Muscle of leg (tissue), 16 donors: ENCODE measurements at places on chromosomes 1 and 21. TPM values are rescaled to one million over a fixed set of nuclear protein-coding genes. Genes with fewer than 3 reads are reported as not detected.
A peak's percentile ranks its signal among the peaks of the same experiment; 100 is the strongest.

DNA sequence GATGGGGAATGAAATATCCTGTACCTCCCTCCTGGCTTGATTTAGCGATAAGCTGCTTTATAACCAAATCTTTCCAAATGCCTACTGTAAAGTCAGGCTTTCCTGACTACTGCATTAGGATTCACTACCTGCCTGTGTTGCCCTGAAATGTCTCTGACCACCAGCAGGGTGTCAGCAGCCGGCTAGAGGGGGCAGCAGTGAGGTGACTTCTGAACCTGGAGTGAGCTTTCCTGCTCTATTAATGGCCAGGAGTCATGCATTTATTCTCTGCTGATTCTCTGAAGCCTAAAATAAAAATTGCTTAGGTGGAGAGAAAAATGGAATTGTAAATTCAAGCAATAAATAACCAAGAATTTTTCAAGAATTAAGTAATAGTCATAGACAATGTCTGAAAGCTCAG is 2.5 kb downstream of the BACE2 start:
- DNase-seq = peak; percentile 38

The SPRR1B gene
- not detected for total RNA-seq

GRCh38 chr1:116232989-116233514 is 121.9 kb downstream of the MAB21L3 start:
- no peak for DNase-seq

DNA sequence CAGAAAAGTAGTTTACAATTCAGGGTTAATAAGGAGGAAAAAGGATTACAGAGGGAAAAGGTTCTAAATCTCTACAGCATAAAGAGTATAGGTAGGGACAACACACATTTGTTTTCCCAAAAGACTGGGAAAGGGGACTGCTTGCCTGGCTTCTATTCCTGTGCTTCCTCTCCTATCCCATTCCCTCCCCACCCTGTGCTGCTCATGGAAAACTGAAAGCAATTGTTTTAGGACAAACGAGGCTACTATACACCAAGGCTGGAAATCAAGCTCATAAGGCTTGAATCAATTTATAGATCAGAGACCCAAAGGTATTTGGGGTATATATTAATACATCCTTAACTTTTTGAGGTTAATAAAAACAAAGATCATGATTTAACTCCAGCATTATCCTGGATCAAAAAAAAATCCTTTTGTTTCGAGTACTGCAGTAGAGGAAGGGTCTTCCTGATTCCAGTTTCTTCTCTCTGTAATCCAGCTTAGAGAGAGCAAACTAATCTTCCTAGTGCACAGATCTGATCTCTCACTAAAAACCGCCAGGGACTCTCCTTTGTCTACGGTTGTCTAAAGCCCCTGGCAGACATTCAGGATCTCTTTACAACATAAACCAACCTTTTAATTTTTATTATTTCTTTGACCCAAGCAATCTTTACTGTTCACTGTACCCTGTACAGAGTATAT is 37.4 kb upstream of the A3GALT2 start:
- no peak for DNase-seq

DNA sequence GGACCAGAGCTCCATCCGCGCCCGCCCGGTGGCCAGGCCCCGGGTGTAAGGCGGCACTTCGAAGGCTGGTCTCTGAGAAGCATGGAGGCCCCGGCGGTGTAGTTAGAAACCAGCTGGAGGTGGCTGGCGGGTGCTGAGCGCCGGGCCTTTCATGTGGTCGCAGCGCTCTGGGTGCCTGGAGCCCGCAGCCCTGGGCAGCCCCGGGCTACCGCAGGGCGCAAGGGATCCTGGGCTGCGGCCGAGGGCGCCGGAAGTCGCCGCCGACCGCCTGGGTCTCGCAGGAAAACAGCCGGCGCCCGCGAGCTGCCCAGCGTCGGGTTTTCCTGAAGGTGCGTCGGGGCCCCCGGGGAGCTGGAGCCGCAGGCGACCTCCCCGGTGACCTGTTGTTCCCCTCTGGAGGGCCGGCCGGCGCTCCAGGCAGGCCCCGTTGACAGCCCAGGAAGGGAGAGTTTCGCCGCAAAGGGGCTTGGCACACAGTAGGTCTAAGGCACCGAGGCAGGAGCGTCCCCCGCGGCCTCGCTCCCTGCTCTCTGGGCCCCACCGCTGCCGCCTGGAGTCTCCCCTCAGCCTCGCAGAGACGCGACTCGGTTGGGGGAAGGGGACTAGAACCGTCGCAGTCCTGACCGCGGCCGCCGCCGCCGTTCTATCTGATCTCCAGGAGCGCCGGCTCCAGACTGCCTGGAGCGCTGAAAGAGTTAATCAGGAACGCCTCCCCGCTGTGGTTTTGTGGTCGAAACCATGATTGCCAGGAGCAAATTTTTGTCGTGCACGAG is 2.7 kb downstream of the GRHL3 start:
- DNase-seq = peak; percentile 55

The ERG gene
- 14.2 TPM for total RNA-seq

GRCh38 chr1:2272686-2273400 is 44.7 kb downstream of the SKI start:
- no peak for DNase-seq

The CASQ2 gene
- total RNA-seq = 606 TPM

DNA sequence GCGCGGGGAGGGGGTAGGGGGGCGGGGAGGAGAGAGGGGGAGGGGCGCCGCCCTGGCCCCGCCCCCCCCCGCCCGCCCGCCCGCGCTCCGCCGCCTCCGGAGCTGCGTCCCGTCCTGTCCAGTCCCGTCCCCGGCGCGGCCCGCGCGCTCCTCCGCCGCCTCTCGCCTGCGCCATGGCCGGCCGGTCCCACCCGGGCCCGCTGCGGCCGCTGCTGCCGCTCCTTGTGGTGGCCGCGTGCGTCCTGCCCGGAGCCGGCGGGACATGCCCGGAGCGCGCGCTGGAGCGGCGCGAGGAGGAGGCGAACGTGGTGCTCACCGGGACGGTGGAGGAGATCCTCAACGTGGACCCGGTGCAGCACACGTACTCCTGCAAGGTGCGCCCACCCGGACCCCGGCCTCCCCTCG is at the start of gene AGRN:
Gene AGRN, plus strand, starts transcription at position 121 of the 405 bp plus-strand sequence. Its CDS starts 53 bp downstream, at position 174.
- DNase-seq = peak; percentile 50

DNA sequence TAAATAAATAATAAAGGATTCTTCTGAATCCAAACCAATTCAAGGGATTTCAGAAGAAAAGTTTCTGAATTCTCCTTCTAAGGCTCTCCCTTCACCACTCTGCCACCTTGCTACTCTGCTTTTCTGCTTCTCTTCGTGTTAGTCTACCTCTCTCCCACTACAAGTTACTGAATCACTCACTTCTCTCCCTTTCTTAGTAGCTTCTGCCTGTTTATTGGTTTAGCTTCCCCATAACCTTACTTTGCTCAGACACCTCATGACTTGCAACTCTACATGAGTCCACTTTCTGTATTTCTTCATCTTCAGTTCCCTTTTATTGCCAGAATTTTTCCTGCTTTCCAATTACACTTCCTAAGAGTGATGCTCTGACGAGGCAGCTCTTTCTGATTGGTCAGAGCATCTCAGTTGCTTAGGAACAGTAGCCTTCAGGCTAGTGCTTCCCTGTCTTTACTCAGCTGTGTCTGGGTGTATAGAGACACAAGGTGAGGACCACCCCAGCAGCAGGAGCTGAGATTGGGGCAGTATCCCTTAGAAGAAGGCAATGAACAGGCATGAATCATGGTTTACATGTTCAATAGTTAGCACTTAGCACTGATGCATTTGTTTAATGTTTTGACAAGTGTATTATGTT is 144.6 kb downstream of the SLC30A10 start:
- no peak for DNase-seq

- DNase-seq = no peak
These were observed 10.6 kb downstream of the APCS start for GRCh38 chr1:159598196-159598595.

The CSF3R gene
- total RNA-seq = 1.3 TPM

The BSND gene
- total RNA-seq = not detected

DNA sequence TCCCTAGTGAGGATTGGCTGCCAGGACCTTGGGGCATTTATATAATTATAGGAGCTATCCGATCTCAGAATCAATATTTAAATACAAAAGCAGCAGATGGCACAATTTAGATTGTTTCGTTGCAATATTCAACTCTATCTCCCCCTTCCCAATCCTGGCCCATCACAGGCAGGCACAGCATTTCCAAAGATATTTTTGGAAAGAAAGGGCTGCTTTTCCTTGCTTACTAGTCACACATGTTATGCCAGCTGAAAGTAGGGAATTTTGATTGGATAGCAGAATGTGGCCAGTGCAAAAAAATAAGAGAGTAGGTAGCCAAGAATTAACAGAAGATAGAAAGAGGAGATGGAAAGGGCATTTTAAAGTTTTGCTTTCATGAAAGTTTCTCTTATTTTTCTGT is 37.9 kb downstream of the IL12RB2 start:
- DNase-seq = no peak

- no peak for DNase-seq
These were observed 26.5 kb downstream of the ERG start for GRCh38 chr21:38471766-38472165.

- DNase-seq = no peak
These were observed 10.3 kb downstream of the CHAF1B start for GRCh38 chr21:36395353-36396111.

DNA sequence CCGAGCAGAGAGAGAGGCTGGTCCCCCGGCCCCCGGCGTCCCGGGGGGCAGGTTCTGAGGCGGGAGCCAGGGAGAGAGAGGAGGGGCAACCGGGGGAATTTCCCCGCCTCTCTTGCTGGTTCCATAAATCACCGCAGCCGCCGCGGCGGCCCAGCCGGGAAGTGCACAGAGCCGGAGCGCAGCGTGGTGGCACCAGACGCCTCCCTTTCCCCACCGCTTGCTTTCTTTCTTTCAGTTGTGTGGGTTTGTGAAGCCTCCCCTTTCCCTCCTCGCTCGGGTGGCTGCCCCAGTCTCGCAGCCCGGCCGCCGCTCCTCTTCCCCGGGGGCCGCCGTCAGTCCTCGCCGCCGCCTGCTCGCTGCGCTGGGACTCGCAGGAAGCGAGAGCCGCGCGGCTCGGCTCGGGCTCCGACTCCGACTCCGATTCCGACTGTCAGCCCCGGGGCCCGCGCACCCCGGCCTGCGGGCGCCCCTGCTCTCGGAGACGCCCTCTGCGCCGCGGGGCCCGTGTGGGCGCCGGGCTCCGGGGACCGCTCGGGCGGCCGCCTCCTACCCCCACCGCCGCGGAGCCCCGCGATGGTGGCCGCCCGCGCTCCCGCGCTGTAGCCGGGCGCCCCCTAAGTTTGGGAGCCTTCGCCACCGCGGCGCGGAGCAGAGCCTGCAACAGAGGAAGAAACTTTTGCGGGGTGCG is at the start of gene CACHD1:
Gene CACHD1, plus strand, starts transcription at position 153 of the 688 bp plus-strand sequence. CDS start 616 bp downstream, outside the sequence.
- DNase-seq = peak; percentile 94

- DNase-seq = no peak
These were observed 405.5 kb upstream of the ADAMTS5 start for GRCh38 chr21:27372381-27372780.

- DNase-seq = peak; percentile 23
These were observed 454.5 kb upstream of the NR5A2 start for GRCh38 chr1:199573047-199573446.

DNA sequence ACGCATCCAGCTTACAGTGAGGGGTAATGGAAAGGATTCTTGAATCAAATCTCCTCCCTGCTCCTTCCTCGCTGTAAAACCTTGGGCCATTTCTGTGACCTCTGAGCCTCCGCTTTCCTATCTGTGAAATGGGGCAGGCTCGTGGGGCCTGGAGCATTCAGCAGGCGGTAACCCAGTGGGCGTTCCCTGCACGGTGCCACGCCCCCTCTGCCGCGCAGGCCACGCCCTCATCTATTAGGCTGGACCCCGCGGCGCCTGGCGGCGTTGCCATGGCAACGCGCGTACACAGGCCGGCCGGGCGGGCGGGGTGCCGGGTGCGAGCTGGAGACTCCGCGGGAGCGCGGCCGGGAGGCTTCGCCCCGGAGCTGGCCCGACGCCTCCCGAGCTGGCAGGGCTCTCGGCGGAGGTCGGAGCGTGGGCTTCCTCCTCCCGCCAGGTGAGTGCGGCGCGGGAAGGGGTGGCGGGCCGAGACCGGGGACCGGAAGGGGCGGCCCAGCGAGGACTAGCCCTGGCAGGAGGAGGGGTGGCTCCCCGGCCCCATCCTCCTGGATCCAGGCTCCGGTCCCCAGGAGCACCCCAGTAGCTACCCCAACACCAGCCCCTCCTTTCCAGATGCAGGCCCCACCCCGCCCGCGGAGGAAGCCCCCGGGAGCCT is at the start of gene FHAD1:
Gene FHAD1, plus strand, starts transcription at position 264 of the 655 bp plus-strand sequence. CDS start 4,562 bp downstream, outside the sequence.
- peak; percentile 44 for DNase-seq

DNA sequence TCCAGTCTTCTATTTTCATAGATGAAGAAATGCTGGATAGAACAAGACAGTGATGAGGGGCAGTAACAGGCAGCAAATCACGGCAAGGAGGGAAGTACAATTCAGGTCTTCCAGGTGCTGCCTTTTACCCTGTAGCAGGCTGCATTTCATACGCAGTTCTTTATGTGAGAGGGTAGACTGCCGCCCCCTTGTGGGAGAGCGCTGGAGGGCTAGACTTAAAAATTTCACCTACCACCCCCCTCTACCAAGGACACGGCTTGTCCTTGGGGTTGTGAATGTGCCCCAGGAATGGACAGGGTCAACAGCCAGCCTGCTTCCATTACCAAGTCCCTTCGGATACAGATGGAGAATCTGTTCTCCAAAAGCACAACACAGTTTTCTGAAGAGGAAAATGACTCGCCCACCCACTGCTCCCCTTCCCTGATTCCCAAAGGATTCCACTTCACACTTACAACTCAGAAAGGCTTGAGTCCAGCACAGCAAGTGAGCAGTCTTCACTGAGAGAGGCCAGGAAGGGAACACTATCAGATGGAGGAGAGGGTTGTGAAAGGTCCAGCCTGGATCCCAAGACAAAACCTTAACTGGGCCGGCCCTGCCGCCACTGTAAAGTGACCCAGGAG is 7.4 kb downstream of the WDR77 start:
- no peak for DNase-seq

GRCh38 chr1:33624991-33625870 is 152.8 kb downstream of the ZSCAN20 start:
- no peak for DNase-seq

The GJA4 gene
- total RNA-seq = 31.4 TPM

DNA sequence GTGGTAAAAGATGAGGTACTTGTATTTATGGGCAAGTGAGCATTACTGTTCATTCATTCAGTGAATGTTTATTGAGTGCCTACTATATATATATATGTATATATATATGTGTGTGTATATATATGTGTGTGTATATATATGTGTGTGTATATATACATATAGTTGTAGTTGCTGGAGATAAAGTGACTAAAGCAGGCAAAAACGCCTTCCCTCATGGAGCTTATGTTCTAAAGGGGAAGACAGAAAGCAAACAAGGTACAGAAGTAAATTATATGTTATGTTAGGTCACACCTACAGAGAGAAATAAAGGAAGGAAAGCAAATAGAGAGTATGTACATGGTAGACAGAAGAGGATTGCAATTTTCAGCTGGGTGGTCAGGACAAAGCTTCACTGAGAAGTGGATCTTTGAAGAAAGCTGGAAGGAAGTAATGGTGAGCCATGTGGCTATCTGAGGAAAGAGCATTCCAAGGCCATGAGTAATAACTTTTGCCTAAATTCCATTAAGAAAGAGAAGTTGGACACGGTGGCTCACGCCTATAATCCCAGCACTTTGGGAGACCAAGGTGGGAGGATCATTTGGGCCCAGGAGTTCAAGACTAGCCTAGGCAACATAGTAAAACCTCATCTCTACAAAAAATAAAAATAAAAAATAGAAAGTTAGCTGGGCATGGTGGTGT is 33.5 kb upstream of the KLF17 start:
- DNase-seq = no peak

The IL19 gene
- not detected for total RNA-seq

The STUM gene
- total RNA-seq = 4.7 TPM

The LMX1A gene
- total RNA-seq = 0.84 TPM
